ENCODE measurements at places on chromosomes 3 and 15.
A peak's percentile ranks its signal among the peaks of the same experiment; 100 is the strongest.

DNA sequence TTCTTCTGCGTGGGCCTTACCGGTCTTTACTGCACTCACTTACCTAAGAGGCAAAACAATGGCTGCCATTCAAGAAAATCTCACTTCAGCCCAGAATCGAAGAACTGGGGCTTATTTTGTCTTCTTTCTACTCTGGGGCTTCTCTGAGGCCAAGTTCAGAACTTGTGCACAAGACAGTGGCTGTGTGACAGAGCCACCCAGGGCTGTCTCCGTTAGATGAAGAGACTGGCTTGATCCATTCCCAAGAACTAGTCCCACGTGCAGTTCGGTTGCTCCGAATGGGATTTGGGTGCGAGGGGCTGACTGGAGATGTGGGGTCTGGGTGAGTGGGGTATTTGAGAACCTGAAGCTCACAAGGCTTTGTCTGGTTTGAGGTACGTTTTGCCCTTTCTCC, 795 bp upstream of the TCF12 start:
- DNase-seq = no peak

DNA sequence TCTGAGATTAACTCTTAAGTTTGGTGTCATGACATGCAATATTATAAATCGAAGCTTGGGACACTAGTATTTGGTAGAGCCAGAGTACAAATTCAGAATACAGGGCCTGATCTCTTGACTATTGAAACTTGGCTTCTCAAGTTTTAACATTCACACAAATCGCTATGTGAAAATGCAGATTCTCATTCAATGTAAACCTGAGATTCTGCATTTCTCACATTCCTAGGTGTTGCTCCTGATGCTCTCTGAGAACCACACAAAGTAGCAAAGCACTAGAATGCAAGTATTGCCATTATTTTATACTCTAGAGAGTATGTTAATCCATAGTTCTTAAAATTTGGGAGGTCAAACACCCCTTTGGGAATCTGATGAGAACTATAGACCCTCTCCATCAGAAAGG, 47.9 kb downstream of the WDR49 start:
- DNase-seq = no peak

- DNase-seq = no peak
Measured at GRCh38 chr15:27459836-27460235, 488.9 kb downstream of the GABRG3 start.

GRCh38 chr3:13559764-13560525, 11.0 kb downstream of the FBLN2 start:
- no peak for DNase-seq

DNA sequence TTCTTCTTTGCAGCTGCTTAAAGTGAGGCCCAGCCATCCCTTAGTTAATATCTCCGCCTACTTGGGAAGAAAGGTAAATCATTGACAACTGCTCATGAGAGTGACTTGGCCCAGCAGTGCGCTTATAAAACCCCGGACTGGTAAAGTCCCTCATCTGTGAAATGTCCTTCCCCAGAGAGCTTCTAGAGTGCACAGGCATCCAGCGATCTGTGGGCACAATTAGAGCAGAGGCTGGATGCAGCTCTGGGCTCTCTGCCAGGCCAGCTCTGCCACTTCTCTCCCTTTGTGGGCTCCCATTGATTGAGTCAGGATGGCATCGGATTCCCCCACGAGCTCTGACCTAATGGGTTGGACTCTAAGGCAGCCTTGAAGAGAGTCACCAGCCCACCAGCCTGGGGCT, 219.0 kb upstream of the LINGO1 start:
- no peak for DNase-seq

- no peak for DNase-seq
Measured at GRCh38 chr15:67190813-67191212, 63.6 kb downstream of the AAGAB start.

GRCh38 chr3:157059661-157060060, 100.3 kb downstream of the CCNL1 start:
- no peak for DNase-seq

DNA sequence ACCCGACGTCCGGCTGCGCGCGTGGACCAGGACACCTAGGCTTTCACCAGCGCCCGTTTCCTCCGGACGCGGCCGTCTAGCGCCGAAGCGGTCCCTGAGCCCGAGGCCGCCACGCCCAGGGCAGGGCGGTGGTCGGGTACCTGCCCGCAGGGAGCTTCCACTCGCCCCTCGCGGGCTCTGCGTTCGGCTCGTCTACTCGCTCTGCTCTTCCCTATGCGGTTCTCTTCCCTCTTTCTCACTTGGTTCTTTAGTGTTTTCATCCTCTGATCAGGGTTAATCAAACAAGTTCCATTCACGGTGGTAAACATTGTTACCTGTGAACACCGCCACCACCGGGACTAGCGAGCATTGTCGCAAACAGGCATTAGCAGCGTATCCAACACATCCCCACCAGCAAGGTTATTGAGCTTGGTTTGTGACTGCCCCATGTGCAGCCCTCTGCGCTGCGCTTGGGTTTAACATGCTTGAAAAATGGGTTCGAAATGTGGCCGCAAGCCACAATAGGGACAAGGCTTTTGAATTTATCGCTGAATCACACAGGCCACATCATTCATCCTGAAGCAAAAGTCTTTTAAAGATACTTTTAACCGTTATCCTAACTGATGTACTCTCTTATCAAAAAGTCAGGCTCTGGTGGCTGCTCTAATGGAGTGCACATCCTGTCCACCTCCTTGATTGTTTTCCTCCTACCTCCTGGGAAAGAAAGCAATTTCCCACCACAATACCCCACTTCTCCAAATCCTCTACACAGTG, 843 bp upstream of the CD47 start:
- DNase-seq = peak; percentile 32

GRCh38 chr3:139353920-139354556, 10.2 kb downstream of the MRPS22 start:
- DNase-seq = no peak

GRCh38 chr15:79380755-79381497, 51.2 kb upstream of the MINAR1 start:
- peak; percentile 49 for DNase-seq

DNA sequence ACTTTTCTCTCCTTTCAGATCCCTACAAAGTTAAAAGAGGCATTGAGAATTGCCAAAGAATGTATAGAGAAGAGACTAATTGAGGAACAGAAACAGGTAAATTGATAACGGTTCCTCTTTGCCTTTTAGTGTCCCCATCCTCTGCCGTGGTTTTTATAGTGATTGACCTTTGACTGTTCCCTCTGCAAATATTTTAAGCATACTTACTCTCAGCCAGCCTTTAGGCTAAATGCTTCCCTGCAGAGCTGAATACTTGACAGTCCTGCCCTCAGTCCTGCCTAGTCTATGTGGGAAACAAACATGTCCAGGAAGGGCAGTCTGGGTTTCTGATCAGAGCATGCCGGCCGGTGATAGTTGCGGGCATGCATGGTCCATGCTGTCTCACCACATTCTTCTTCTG, 24.7 kb downstream of the PDHB start:
- no peak for DNase-seq

- no peak for DNase-seq
Measured at GRCh38 chr3:64262574-64263114, 37.4 kb upstream of the PRICKLE2 start.

DNA sequence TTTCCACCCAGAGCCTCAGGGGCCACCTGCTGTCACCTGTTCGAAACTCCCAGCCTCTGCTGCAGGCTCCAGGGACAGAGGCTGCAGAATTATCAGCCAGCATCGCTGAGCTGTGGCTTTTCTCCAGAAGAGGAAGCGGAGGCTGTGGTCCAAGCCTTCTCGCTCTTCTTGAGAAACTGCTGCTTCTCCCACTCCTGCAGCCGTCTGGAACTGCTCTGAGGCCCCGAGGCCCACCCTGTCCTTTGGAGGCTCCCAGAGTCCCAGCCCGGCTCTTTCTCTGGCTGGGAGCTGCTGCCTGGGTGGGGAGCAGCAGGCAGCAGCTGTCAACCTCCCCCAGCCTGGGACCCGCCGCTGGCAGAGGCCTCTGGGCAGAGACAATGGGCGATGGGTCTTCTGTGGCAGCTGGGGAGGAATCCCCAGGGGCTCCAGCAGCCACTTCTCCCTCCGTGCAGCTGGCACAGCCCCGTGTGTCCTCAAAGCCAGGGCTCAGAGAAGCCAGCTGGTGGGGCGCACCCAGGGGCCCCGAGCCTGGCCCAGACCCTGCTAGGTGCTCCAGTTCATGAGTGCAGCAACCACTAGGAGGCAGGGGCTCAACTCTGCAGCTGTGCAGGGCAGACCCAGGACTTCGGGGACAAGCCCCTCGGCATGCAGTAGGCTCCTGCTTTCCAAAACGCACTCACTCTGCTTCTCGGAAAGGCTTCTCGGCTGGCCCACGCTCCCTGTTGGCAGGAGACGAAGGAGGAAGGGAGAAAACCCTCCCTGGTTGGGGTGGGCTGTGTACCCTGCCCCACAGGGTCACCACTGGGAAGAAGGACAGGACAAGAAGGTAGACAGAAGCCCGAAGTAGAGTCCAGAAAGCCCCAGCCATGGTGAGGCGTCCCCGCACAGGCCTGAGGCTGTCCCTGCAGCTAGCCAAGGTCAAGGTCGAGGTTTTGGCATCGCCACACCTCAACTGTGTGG, 49.9 kb upstream of the FURIN start:
- no peak for DNase-seq

GRCh38 chr3:57948080-57948671, 60.0 kb upstream of the FLNB start:
- DNase-seq = no peak

GRCh38 chr15:52094811-52095584, 17.6 kb downstream of the BCL2L10 start:
- no peak for DNase-seq

DNA sequence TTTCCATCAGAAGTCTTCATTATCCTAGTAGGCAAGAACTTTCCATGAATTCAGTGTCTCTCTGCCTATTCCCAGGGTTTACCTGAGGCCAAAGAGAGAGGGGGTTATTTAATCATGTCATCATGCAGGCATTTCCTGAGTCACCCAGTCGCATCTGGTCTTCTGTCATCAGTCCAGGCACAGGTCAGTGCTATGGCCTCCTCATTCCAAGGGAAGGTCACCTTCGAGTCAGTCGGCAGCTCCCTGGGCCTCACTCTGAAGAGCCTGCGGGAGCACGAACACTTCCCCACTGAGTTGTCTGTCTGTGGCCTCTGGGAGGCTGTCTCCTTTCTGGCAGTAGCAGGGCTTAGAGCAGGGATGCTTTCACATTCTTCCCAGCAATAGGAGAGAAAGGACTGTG, 26.2 kb upstream of the LRTM1 start:
- DNase-seq = no peak

DNA sequence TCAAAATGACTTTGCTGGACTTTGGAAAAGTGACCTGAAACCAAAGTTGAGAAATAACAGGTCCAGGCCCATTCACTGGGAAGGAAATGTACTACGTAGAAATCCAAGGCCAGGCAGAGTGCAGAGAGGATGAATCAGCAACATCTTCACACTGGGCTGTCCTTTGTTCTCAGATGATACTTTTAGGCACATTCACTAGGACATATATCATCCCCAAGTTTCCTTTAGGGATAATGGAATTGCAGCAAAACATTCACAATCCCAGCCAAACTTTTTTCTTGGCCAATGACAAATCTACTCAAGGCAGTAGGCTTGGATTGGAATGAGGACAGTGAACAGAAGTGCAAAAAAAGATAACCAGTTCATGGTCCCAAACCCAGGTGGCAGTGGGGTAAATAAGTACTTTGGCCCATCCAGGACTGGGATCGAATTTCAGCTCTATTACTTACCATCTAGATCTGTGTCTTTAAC, 75.1 kb downstream of the CLDN11 start:
- DNase-seq = no peak

DNA sequence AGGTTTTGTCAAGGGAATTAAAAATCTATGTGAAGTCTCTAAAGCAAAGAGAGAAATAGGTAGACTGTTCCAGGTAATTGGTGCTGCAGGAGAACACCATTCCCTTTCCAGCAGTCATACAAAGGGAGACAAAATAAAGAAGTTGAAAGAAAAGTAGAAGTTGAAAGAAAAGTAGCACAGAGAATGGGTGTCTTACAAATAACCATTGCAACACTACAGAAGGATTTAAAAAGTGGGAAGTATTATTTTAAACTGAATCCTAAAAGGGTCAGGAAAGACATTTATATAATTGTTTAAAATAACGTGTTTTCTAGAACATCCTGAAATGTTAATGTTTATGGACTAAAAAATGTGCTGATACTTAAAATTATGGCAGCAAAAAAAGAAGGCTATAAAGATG, 223.8 kb downstream of the RSRC1 start:
- no peak for DNase-seq

Measured in activated effector memory CD4-positive, alpha-beta T cell treated with Interleukin-2 at 50 U/mL for 16 hours (primary cell).